ENCODE measurements at places on chromosomes 6 and 20.

GRCh38 chr6:83594941-83595340 is 82.6 kb downstream of the PRSS35 start:
- no peaks in the 10 kb centered on the region for H3K36me3 ChIP-seq
- no peaks in the 10 kb centered on the region for H3K4me1 ChIP-seq
- no peak overlapping the region for H3K27ac ChIP-seq
- H3K4me3 ChIP-seq = no peak overlapping the region
- H3K27me3 ChIP-seq = peaks cover 1% of the 10 kb centered on the region
- DNase-seq = no peak

GRCh38 chr6:15682965-15683822 is 20.4 kb upstream of the DTNBP1 start:
- H3K27ac ChIP-seq = no peak overlapping the region
- DNase-seq = no peak
- H3K36me3 ChIP-seq = no peaks in the 10 kb centered on the region

GRCh38 chr6:80145509-80145908 is 39.0 kb downstream of the BCKDHB start:
- DNase-seq = no peak
- no peak overlapping the region for H3K4me3 ChIP-seq
- H3K27me3 ChIP-seq = no peaks in the 10 kb centered on the region
- H3K27ac ChIP-seq = no peak overlapping the region
- H3K36me3 ChIP-seq = no peaks in the 10 kb centered on the region

DNA sequence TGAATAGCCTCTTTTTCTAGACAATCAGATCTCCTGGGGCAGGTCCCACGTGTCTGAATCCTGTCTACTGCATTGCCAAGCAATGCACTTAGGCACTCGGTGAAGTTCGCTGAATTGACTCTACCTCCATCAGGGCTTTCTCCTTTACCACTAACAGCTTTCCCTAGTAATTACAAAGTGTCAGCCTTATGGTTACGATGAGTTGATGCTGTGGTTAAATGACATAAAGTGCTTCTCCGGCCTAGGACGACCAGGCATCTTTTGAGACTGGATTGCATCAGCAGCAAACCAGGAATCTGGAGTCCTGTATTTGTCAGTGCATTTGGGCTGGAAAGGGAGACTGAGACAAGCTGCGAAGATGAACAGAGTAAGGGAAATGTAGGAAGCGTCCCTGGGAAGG is 21.5 kb downstream of the NOX3 start:
- no peak overlapping the region for H3K4me3 ChIP-seq
- no peaks in the 10 kb centered on the region for H3K4me1 ChIP-seq
- H3K36me3 ChIP-seq = no peaks in the 10 kb centered on the region
- H3K27ac ChIP-seq = no peak overlapping the region
- no peaks in the 10 kb centered on the region for H3K27me3 ChIP-seq

GRCh38 chr6:18053555-18054445 is 66.4 kb upstream of the KIF13A start:
- no peak overlapping the region for H3K27ac ChIP-seq
- H3K27me3 ChIP-seq = no peaks in the 10 kb centered on the region
- H3K36me3 ChIP-seq = no peaks in the 10 kb centered on the region
- H3K4me1 ChIP-seq = no peaks in the 10 kb centered on the region
- DNase-seq = no peak

DNA sequence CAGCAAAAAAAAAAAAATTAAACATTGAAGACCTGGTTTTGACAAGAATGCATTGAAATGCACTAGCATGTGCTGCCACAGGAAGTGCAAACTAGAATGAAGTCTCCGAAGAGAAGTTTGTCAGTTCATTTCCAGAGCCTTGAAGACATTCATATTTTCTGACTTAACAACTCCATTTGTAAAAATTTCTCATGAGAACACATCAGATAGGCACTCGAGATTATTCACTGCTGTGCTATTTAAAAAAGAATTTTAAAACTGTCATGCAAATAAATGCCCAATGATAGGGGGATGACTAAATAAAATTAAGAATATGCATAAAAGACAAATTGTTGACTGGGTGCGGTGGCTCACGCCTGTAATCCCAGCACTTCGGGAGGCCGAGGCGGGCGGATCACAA is 394.6 kb upstream of the JARID2 start:
- no peaks in the 10 kb centered on the region for H3K4me1 ChIP-seq
- no peaks in the 10 kb centered on the region for H3K27me3 ChIP-seq
- no peaks in the 10 kb centered on the region for H3K36me3 ChIP-seq
- H3K27ac ChIP-seq = no peak overlapping the region

DNA sequence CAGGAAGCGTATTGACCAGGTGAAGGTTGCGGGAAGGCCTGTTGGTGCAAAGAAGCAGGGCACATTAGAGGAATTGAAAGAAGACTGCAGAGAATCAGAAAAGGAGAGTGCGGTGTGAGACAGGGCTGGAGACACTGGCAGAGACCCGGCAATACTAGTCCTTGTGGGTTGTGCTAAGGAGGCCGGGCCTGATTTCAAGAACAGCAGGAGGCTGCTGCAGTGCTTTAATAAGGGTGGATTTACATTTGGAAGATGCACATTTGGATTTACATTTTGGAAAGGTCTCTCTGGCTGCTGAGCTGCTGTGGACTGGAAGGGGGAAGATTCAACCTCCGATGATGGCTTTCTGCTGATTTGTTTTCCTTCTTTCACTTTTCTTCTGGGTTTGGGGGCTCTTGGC is 167.8 kb downstream of the SLC24A3 start:
- no peak overlapping the region for H3K4me3 ChIP-seq
- no peak for DNase-seq
- no peaks in the 10 kb centered on the region for H3K27me3 ChIP-seq
- H3K27ac ChIP-seq = no peak overlapping the region

DNA sequence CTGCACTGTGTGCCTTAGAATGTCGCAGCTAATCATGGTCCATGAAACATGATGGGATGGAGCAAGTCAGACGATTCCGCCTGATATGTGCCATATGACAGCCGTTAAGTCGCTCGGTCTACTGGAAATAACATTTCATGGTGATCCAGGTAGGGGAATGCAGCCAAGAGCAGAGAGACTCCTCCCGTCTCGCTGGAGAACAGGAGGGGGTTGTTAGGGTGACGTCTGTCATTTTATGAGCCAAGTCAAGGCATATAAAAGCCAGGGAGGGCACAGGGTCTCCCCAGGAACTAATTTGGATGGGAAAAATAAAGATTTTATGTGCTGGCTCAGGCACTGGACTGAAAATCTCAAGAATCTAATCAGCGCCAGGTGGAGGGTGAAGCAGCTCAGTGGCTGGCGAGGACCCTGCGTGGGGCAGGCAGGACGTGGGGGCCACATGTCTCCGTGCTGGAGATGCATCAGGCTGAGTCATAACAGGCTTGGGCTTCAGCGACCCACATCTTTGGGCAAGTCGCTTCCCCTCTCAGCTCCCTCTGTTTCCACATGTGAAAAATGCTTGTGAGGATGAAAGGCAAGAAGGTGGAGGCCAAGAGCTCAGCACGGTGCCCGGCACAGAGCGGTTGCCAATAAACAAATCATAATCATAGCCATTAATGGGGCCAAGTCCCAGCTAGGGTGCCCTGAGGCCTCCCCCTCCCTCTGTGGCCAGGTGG is 234.6 kb downstream of the ANKRD60 start:
- no peaks in the 10 kb centered on the region for H3K4me1 ChIP-seq
- no peaks in the 10 kb centered on the region for H3K27me3 ChIP-seq
- H3K4me3 ChIP-seq = no peak overlapping the region
- no peak for DNase-seq
- no peaks in the 10 kb centered on the region for H3K36me3 ChIP-seq
- no peak overlapping the region for H3K27ac ChIP-seq

DNA sequence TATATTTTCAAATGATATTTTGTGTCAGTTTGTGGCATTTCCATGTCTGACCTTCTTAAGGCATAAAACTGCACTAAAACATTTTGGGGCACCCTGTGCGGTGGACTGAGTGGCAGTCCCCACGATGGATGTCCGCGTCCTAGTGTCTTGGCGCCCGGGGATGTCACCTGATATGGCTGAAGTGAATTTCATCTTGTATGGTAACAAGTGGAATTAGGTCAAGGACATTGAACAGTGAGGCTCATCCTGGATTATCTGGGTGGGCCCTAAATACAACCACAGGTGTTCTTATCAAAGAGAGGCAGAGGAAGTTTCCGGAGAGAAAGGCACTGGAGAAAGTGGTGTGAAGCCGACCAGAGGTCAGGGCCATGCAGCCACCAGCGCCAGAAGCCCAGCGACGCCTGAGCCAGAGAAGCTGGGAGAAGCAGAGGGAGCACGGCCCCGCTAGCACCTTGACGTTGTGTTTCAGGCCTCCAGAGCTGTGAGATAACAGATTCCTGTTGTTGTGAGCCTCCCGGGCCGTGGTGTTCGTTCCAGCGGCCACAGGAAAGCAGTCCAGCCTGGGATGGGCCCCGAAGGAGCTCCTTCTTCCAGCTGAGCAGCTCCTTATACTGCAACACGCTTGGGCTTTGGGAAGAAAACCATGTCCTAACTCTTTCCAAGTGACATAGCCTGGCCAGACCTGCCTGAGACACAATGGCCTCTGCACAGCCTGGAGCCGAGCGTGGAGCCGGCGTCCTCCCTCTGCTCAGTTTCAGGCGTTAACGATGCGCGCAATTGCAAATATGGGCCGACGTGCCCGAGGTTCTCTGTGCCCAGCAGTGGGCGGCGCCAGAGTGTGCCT is 22.5 kb downstream of the THBS2 start:
- no peaks in the 10 kb centered on the region for H3K4me1 ChIP-seq
- no peak overlapping the region for H3K4me3 ChIP-seq
- H3K27me3 ChIP-seq = no peaks in the 10 kb centered on the region
- H3K36me3 ChIP-seq = no peaks in the 10 kb centered on the region

DNA sequence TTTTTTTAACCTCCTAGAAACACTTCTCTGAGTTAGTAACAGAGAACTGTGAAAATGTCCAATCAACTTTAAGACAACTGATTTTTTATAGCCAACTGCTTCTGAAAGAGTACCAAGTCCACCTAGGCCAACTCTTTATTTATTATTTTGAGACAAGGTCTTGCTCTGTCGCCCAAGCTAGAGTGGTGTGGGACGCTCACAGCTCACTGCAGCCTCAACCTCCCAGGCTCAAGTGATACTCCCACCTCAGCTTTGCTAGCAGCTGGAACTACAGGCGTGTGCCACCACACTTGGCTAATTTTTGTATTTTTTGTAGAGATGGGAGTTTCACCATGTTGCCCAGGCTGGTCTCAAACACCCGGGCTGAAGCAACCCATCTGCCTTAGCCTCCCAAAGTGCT is 331.6 kb downstream of the RNGTT start:
- H3K27ac ChIP-seq = no peak overlapping the region
- no peak overlapping the region for H3K4me3 ChIP-seq
- no peaks in the 10 kb centered on the region for H3K4me1 ChIP-seq

DNA sequence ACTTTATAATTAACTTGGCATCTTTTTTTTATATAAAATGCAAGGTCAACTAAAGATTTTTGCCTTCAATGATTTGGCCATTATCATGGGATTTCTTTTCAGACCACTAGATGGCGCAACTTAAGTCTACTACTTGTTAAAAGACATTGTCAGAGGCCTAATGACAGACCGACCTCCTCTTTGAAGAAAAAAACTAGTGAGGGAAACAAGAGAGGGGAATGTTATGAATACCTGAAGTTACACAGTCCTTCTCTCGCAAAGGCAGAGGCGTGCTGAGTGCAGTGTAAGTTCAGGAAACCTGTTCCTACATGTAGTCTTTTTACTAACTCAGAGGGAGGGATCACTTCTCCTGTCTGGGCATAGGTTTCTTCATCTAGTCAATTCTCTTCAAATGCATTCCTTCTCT is 9.3 kb downstream of the TRAPPC3L start:
- H3K4me3 ChIP-seq = no peak overlapping the region
- peak; percentile 53 for DNase-seq
- no peaks in the 10 kb centered on the region for H3K36me3 ChIP-seq
- no peak overlapping the region for H3K27ac ChIP-seq

- no peak overlapping the region for H3K4me3 ChIP-seq
- H3K36me3 ChIP-seq = no peaks in the 10 kb centered on the region
- H3K4me1 ChIP-seq = peaks cover 4% of the 10 kb centered on the region
- DNase-seq = peak; percentile 53
- no peak overlapping the region for H3K27ac ChIP-seq
These were observed 48.2 kb downstream of the MRPL14 start for GRCh38 chr6:44078827-44079671.

- H3K27ac ChIP-seq = no peak overlapping the region
- no peak for DNase-seq
- no peaks in the 10 kb centered on the region for H3K36me3 ChIP-seq
- no peak overlapping the region for H3K4me3 ChIP-seq
- H3K4me1 ChIP-seq = no peaks in the 10 kb centered on the region
These were observed 490.8 kb downstream of the EPM2A start for GRCh38 chr6:145244349-145245100.

DNA sequence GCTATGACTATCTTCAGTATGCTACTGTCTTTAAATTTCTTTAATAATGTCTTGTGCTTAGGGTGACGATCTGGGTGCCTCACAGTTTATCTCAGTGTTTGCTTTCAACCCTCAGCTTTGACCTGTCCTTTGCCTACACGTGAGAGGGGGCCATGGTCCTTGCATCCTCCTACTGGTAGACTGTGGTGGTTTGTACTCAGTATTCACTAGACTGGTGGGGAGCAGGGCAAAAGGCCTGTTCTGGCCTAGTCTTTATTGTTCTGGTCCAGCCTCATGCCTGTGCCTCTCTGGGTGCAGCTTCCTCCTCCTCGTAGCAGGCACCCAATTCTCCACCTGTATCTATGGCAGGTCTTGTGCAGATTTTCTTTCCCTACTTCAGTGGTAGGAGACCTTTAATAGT is 354.9 kb downstream of the CD109 start:
- DNase-seq = no peak
- H3K27ac ChIP-seq = no peak overlapping the region
- no peaks in the 10 kb centered on the region for H3K27me3 ChIP-seq
- no peak overlapping the region for H3K4me3 ChIP-seq
- no peaks in the 10 kb centered on the region for H3K4me1 ChIP-seq

DNA sequence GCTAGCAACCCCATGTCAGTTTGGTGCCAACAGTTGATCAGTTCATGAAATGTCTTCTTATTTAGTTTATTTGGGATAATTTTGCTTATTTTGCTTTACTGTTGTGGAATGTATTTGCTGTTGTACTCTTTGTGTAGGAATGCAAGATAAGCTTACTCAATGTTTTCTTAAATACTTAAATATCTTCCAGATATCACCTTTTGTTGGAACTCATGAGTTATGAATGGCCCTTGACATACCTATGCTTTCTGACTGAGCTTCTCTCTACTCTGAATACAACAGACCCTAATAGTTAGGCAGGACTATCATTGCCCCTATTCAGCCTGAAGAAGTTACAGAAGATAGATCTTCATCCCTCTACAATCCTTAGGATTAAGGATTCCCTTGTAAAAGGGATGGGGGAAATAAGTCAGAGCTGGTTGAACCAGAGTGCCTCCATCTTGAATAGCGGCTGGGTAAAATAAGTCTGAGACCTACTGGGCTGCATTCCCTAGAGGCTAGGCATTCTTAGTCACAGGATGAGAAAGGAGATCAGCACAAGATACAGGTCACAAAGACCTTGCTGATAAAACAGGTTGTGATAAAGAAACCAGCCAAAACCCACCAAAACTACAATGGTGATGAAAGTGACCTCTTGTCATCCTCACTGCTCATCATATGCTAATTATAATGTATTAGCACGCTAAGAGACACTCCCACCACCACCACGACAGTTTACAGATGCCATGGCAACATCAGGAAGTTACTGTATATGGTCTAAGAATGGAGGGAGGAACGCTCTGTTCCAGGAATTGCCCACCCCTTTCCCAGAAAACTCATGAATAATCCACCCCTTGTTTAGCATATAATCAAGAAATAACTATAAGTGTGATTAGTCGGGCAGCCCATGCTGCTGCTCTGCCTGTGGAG is 196.9 kb downstream of the AKAP7 start:
- DNase-seq = no peak
- H3K4me1 ChIP-seq = no peaks in the 10 kb centered on the region
- H3K36me3 ChIP-seq = no peaks in the 10 kb centered on the region
- H3K4me3 ChIP-seq = no peak overlapping the region
- H3K27ac ChIP-seq = no peak overlapping the region

All from naive thymus-derived CD4-positive, alpha-beta T cell (primary cell).